Foreskin keratinocyte (primary cell): ENCODE measurements at places on chromosomes 6 and 20.

GRCh38 chr20:23826541-23827021 is at the start of gene CST2:
TSS of gene CST2 (minus strand) at chr20:23826729. CDS start at chr20:23826660, 69 bp downstream.
- DNase-seq = no peak

- no peak for DNase-seq
These were observed 13.4 kb upstream of the GMNN start for GRCh38 chr6:24761193-24761835.

- no peak for DNase-seq
These were observed 37.6 kb upstream of the GFOD1 start for GRCh38 chr6:13524801-13525508.

DNA sequence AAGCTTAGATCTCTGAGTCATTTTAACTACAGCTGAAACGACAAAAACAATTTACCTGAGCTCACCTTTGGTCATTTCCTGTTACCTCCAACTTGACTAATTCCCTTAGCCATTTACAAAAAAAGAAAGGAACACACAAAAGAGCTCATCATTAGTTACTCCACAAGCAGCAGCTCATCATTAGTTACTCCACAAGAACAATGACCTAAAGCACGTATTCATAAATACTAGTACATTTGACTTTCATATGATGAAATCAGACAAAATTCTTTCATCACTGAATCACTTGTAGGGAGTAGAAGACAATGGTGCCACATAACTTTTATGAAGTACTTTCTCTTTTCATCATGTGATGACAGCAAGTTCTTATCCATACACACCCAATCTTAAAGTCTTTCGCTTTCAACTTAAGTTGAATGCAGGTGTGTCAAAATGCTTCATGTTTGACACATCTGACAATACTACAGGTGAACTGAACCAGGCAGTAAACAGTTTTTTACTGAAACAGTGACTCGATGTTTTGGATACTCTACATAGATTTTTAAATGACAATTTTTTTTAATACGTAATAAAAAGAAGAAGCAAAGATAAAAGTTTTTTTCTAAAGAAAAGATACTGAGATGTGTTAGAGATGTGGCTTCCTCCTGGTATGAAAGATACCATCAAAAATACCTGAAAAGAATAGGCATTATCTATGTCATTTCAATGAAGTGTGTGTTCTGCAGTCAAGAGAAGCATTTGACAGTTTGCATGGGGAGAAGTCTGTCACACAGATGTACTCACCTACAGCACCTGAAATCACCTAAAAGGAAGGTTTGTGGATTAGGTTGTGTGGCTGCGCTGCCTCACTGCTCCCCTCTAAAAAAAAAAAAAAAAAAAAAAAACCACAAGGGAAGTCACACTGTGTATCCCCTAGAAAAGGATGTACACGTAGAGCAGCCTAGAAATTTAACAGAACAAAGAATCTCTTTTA is 109.1 kb downstream of the PRDM1 start:
- peak; percentile 99 for DNase-seq

GRCh38 chr6:41996997-41997396 is 53.3 kb upstream of the TAF8 start:
- no peak for DNase-seq

- DNase-seq = peak; percentile 85
These were observed 166.6 kb downstream of the PLCB4 start for GRCh38 chr20:9235518-9235917.

GRCh38 chr20:63756648-63756991 is 17.0 kb downstream of the SLC2A4RG start:
- no peak for DNase-seq

DNA sequence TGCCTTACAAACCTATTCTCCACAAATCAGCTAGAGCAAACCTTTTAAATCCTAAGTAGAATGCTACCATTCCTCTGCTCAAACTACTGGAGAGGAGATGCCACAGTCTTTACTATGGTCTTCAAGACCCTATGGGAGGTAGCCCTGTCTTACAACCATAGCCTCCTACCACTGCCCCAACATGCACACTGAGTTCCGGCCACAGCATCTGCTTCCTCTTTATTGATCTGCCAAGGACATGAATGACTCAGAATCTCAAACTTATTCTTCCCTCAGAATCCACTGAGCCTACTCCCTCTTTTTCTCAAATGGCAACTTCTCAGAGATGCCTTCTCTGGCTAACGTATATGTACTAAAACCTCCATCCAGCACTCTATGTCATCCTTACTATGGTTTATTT is 12.2 kb upstream of the ANKEF1 start:
- no peak for DNase-seq

GRCh38 chr20:1331101-1331500 is 2.2 kb upstream of the SDCBP2 start:
- no peak for DNase-seq

DNA sequence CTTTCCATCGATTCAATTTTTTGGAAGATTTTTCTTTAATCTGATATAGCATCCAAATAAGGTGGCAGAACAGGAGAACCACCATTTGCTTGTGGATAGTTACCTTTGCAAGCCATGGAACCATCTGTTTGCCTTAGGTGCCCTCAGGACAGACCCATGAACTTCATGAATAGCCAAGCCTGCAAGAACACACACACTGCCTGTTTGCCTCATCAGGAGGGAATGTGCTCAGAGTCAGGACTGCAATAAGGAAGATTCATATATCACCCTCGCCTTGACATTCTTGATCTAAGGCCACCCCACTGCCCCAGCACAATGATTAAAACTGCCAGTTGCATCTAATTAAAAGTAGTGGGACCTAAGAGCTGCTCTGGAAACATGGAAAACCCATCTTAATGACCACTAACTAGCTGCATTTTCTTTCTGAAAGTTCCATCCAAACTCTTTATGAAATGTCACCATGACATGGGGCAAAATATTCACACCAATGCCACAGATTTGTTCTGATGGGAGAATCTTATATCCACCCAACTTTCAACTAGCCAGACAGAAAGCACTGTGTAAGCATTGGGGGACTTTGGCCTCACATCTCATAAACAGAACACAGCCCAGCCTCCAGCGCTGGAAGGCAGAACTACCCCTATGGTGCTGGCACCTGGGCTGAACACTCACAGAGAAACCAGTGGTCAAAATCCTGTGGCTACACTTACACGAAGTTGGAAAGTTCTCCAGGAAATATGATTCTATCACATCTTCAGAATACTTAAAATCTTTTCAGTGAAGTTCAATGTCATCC is 48.3 kb downstream of the TBXT start:
- DNase-seq = no peak

GRCh38 chr6:36743032-36743431 is 45.4 kb downstream of the RAB44 start:
- no peak for DNase-seq

DNA sequence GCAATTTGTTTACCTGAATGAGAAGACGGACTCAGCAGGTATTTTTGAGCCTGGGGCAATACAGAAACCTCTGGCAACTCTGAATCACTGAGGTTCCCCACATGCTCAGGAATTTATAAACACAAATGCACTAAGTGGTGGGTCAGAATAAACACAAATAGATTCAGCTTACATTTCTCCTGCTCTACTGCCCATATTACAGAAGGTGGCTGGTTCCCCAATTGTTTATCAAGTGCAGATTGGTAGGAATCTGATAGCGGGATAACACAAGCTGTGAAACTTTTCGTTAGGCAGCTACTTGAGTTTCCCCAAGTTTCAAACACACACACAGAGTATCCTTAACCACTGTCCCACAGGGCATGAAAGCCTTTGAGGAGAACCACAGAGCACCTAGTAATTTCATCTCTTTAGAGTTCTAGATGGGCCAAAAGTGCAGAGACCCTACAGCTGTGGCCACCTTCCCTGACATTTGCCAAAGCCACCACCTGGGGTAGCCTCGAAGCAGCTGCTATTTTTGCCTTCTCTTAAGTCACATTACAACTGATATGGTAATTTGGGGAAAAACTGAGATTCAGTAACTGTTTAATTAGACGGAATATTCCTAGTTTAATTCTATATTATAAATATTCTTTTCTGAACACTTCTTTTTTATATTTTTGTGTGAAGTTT is 204.2 kb upstream of the PTCHD4 start:
- DNase-seq = no peak

- no peak for DNase-seq
These were observed 39.8 kb downstream of the SRSF3 start for GRCh38 chr6:36633915-36634314.

DNA sequence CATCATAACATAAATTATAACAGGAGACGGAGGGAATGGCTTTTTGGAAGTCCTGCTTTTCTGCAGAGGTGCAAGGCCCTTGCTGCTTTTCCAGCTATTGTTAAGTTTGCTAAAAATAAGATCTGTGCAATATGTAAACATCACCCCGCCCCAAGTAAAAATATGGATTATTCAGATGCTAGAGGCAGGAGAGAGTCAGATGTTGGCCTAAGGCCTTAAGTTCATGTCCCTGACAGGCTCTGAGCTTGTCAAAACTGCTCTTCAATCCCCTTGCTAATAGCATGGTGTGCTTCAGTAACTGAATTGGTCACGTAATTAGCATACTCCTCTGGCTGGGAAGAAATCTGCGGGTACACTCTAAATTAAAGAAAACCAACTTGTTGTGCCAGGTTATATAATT is 147.5 kb downstream of the BMP2 start:
- no peak for DNase-seq
